ENCODE measurements at places on chromosomes 3 and 15.

DNA sequence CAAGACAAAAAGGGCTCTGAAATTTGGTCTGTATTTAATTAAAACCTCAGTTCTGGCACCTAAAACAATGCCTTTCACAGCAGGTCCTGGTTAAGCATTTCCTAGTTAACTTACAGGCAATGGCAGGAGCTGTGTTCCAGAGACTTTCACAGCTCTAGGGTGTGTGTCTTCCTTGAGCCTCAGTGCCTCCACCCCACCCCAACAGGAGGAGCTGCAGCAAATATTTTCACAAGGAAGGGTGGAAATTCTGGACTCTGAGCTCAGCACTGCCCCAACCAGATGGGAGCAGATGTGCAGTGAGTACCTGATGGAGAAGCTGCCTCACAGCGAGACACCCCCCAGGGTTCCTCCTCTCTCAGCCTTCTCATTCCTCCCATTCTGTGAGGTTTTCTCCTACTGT is 106.3 kb upstream of the SPATA12 start:
- no peak for DNase-seq

- no peak for DNase-seq
These were observed 80.9 kb downstream of the DGKG start for GRCh38 chr3:186281176-186281575.

- no peak for DNase-seq
These were observed 4.7 kb downstream of the SLC51A start for GRCh38 chr3:196220991-196221390.

DNA sequence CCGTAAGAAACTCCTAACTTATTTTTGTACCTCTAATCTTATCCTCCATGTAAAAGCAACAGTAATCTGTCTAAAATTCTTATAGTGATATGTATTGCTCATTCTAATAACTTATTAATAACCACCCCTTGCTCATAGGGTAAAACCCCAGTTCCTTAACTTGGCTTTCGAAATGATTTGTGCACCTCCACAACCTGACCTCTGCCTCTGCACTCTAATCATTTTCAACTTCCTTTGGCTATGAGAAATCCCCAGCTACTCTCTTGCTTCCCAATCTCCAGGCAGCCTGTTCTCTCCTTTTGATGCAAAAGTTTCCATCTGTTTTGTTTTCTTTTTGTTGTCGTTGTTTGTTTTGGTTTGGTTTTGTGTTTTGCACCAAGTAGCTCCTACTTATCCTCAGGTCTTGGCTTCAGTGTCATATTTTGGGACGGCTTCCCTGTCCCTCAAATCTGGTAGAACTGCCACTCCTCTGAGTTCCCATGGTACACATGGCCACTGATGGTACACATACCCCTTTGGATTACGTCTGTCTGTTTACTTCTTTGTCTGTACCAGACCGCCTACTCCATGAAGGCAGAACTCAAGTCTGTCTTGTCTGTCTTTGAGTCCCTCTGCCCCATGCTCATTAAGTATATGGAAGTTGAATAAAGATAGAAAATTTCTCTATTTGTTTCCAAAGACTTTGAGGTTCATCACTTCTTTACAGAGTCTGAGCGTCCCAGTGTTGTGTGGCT is 105.6 kb upstream of the TGFBR2 start:
- no peak for DNase-seq

GRCh38 chr15:70856177-70856883 is 2.4 kb upstream of the LARP6 start:
- DNase-seq = no peak

DNA sequence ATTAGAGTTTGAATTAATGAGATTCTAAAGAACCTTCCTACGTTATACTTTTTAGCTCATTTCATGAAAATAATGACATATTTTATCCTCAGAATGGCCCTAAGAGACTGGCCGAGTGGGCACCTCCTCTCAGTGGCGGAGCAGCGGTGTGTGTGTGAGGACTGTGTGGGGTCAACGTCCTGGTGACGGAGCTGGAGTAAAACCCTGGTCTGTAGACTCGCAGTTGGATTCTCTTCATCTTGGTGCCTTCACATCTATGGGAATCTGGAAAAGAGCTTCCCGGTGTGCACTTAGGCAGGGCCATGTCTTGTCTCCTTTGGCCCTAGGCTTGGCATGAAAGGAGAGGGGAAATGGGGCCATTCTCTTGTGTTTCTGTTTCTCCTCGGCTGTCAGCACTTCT is 21.4 kb upstream of the PAQR5 start:
- no peak for DNase-seq

DNA sequence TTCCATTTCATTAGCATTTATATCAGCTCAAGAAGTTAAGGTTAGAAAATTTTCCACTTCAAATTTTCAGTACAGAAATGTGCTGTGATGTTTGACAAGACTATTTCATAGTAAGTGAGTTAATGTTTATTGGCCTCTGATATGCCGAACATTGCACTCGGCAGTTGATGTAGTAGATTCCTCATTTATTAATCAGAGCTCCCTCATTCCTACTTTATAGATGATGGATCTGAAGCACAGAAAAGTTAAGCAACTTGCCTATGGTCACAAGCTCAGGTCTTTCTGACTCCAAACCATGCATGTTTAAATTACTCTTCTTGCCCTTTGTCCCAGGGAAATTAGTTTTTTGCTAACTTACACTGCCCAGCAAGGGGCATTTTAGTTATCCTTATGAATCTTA is 92.0 kb downstream of the ATG7 start:
- DNase-seq = no peak

- no peak for DNase-seq
These were observed 58.0 kb upstream of the FOXB1 start for GRCh38 chr15:59946084-59946483.

DNA sequence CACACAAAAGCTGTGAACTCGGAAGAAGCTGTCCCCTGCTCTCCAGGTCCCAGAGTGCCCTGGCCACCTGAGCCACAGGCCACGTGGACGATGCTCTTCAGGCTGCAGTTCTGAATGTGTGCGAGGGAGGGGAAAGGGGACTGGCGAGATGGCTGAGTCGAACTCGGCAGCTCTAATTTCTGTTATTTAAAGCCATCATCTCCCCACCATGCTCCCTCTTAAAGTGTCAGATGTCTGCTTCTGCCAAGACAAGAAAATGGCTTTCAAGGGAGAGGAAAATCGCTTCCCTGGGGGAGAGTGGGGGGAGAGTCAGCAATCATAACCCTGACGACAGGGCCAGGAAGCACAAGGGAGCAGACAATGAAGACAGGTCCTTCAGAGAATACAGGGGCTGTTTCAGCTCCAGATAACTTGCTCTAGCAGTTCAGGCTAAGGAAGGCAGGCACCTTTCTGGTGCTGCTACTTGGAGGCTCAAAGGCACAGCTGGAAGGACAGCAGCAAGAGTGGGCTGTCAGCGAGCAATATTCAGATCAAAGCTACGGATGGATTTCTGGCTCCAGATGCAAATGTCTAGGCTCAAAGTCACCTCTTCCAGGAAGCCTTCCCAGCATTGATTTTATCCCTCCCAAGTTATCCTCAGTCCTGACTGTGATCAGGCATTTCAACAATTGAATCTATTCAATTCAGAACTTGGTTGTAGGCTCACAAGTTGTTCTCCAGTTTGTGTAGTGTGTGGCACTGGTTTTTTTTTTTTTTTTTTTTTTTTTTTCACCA is 15.5 kb upstream of the CCDC33 start:
- DNase-seq = no peak

- DNase-seq = no peak
These were observed 985 bp downstream of the LCMT2 start for GRCh38 chr15:43329217-43329959.

DNA sequence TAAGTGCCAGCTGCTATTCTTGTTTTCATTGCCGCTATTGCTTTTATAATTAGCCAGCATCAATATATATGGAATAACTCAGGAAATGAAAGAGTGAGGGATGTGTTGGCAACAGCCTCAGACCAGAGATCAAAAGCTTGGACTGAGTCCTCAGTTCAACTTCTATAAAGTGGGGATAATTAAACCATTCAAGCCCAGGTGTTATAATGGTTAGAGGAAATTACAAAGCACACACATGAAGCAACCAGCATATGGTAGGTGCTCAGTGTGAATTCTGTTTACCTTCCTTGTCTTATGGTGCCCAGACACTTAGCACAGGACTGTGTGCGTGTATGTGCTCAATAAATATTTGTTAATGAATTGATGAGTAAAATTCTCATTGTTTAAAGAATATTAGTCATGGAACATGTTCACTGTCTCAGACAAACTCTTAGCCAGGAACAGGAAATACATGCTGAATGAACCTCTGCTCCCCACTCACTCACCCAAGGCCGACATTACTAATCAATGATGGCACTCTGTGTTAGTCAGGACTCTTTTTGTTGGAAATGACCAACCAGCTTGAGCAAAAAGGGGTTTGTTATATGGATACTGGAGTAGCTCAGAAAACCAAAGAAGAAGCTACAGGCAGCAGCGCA is 16.7 kb upstream of the CCDC174 start:
- DNase-seq = no peak

GRCh38 chr3:81769299-81769698 is 7.9 kb upstream of the GBE1 start:
- no peak for DNase-seq

DNA sequence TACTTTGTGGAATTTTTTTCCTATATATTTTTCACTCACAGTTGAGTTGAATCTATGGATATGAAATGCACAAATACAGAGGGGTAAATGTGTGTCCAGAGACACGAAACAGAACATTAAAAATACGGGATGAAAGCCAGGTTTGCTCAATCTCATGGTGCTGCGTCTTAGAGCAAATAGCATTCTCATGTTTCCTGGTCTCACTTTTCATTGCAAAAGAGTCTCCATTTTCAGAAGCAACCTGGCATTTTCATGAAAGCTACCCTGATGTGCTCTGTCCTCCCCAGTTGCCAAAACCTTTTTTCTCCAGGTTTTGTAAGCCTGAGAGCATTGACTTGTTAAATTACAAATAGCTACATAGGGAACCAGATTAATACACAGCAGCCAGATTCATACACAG is 49.5 kb upstream of the MBNL1 start:
- DNase-seq = no peak

DNA sequence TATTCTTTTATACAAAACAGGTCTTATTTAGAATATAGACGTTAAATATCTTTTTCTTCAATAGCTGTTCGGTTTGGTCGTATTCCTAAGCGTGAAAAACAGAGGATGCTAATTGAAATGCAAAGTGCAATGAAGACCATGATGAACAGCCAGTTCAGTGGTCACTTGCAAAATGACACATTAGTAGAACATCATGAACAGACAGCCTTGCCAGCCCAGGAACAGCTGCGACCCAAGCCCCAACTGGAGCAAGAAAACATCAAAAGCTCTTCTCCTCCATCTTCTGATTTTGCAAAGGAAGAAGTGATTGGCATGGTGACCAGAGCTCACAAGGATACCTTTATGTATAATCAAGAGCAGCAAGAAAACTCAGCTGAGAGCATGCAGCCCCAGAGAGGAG is 16.8 kb downstream of the NR1D2 start:
- DNase-seq = no peak

- DNase-seq = no peak
These were observed 61.8 kb downstream of the ITGA11 start for GRCh38 chr15:68369931-68370767.

DNA sequence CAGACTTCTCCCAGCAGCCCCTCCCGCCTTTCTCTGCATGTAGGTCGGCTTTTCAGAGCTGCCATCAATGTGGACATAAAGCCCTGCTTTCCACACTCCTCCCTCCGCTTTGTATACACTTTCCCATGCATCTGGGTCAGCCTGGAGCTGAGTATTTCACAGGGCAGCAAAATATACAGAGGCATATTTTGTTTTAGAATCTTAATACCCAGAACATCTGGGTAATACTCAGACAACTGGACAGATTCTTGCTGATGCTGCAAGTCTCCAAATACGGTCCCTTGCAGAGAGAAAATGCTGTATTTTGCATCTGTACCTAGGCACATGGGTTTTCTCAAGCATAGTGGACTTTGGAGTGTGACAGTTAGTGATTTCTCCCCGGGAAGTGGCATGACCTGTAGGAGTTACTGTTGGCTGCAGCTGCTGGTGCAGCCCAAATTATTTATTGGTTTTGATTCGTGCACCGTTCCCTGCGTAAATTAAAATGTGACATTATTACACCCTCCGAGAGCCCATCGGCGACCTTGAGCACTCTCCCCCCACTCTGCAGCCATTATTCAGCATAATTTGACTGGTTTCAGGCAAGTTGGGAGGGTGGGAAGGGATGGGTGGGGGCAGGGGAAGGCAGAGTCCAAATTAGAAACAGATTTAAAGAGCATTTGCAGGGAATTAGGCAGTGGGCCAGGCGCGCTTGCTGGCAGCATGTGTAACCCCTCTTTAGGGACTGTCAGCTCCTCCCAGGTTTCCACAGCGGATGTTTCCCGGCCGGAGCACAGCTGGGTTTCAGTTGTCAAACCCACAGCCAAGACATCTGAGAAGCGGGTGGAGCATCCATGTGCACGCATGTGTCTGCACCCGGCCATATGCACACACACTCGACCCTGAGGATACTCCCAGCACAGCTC is 100.8 kb downstream of the CPN2 start:
- DNase-seq = no peak

GRCh38 chr15:69280783-69281182 is 17.9 kb upstream of the PAQR5 start:
- no peak for DNase-seq

- no peak for DNase-seq
These were observed 10.0 kb downstream of the EIF2B5 start for GRCh38 chr3:184145111-184145524.

DNA sequence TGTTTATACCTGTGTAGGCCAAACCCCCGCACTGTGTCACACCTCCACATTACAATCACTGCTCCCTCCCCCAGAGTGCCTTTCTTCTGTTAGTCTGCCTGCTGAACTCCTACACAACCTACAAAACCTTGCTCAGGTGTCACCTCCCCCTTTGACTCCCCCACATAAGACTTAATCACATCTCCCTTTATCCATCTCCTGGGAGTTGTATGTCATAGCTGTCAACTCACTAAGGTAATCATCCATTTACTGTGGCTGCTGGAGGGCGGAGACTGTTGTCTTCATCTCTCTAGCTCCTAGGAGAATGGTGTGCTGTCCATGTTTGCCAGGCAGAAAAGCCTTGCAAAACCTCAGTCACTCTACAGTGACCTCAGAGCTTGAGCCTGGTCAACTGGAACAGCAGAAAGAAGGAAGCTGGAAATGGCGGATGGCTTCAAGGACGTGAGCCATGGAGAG is 43.8 kb downstream of the ZNF710 start:
- no peak for DNase-seq

DNA sequence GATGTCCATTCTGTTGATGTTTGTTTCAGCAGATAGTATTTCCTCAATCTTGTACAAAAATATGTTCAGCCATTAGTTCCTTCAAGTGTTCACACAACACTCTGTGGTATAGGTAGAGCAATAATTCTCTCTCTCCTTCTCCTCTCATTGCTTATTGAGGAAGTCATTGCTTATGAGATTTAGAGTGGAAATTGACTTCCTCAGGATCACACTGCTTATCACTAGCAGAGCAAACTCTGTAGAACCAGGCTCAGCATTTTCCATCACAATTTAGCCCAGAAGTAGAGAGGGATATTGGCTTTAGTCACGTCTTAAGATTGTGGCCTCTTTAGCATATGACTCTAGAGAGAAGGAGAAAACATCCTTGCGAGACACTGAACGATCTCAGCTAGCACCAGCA is 31.2 kb downstream of the RAB11A start:
- DNase-seq = no peak

Measured in stimulated activated CD4-positive, alpha-beta T cell treated with anti-CD3 and anti-CD28 coated beads, Interleukin-12 subunit alpha, Interleukin-12 subunit beta, amount 100 ng/mL, for 48 hours (primary cell).